ENCODE measurements at places on chromosomes 5 and 9.

GRCh38 chr5:35146406-35146805 is 83.9 kb downstream of the PRLR start:
- DNase-seq, result no peak

DNA sequence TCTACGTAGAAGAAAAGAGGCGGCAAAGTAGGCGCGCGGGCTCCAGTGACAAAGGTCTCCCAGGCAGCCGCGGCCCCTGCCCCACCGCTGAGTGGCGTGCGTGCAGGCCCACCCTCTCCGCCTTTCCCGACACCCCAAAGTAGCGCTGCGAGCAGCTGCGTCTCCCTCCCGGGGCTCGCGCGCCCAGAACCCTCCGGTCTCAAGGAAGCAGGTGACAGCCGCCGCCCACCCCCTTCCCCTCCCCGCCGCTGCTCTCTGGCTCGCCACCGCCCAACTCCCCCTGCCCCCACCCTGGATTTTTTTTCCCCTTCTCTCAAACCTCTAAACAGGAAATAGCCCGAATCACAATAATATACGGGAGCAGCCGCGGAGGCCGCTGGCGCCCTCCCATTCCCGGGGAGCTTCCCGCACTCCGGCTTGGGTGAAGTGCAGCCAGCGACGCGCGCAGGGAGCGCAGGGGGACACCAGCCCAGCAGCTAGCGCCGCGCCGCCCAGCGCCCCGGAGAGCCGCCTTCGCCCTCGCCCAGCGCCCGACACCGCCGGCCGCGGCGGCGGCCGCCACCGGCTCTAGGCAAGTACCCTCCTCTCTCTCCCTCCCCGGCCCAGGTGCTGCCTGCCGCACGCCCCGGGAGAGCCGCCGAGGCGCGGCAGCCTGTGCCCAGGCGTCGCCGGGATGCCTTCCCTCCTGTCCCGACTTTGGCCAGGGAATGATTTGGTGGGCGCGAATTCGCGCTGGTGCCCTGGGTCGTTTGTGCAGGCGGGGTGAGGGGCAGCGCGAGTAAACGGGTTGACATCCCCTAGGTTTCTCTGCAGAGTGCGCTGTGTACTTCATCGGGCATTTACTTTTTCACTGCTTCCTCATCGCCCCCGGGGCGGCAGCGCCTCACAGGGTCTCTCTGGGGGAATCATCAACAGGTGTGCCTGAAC is 52.7 kb upstream of the TJP2 start:
- no peak for DNase-seq

DNA sequence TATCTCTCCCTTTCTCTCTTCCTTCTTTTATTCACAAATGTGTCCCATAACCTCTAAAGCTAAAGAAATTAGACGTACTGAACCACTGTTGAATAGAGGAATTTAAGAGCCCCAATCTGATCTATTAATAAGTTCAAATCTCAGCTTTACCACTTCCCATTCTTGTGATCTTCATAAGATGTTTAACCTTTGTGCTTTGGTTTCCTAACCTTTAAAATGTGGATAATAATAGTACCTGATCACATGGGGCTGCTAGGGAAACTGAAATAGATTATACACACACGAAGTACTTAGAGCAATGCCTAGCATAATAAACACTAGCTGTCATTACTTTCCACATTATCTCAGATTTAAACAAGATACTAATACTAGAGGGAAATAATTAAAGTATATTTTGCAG is 324.3 kb upstream of the SEMA6A start:
- DNase-seq, result no peak

GRCh38 chr5:169583101-169583423 is 511 bp upstream of the SPDL1 start:
- DNase-seq, result no peak

DNA sequence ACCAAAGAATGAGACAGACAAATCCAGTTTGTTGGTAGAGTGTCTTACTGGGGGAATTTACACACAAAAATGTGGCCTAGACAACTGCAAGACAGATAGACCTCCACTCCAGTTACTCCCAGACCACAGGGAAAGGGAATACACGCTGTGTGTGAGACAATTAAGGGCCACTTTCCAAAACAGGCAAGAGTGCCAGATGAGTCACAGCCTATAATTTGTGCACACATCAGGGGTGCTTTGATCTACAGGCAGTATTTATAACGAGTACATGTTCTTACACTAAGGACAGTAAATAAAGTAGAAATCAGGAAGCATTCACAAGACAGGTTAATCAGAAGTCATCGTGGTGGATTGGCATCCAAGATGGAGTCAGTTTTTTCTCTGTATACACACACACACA is 114.8 kb downstream of the ZNF622 start:
- no peak for DNase-seq

DNA sequence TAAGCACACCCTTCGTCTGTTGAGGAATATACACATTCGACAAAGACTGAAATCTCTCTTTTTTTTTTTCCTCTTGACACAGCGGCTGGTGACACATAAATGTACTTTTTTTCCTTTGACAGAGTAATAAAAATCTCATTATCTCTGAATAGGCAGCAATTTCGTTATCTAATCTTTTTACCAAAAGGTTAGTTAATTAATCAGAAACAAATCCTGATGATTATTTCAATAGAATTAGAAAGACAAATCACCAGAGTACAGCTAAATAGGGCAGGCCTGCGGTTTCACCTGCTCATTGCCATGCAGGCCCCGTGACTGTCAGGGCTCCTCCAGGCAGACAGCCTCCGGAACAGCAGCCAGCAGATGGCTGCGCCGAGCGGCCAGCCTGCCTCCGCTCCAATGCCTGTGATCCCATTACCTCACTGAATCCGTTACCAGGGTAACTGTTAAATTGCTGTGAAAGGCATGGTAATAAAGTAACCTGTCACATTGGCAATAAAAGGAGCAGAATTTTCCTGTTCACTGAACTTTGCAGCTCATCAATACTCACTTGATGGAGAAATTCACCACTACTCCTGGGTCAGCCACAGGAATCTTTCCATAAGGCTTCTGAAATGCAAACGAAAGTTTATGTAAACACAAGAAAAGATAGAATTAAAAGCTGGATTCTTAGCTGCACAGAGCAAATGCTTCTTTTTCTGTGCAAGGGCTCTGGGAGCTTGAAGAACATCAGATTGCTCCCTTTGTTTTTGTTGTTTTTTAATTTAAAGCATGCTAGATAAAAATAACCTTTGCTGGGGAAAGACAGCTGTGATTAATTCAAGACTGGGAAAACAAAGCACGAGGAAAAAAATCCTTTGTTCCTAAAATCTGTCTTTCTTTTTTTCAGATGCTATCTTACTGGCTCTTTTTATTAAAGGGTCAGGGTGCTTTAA is 666.4 kb upstream of the ZNF608 start:
- DNase-seq, result no peak
